ENCODE measurements at places on chromosomes 16 and 17.

- DNase-seq = no peak
These were observed 732 bp downstream of the TNRC6A start for GRCh38 chr16:24729951-24730815.

- no peak for DNase-seq
These were observed 41.5 kb downstream of the SPACA3 start for GRCh38 chr17:33033176-33033575.

DNA sequence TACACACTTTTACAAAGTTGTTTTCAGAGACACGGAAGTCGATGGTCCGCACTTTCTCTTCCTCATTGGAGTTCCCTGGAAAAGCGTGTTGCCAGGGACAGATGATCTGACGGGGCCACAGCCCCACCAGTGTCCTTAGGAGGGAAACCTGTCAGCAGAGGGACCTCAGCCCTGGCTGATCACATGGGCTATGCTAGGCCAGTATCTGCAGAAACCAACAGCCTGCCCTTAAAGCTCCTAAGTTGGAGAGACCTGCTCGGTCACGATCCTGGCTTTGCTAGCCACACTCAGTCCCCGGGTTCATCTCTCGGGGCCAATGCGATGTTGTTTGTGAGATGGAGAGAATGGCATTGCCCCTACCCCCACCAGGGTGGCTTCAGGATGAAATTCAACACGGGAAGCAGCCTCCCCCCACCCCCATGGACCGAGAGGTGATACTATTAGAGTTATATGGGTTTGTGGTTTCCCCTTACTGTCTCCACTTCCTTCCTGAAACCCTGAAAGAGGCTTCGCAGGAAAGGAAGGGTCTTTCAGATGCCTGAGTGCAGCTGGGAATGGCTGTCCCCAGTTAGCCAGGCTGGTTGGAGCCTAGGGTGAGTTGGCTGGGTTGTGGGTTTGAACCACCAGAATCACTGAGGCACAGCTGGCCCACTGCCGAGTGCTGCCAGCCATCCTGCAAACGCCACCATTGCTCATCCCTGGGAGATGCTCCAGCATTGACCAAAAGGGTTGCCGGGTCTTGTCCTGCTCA is 16.6 kb downstream of the RMI2 start:
- no peak for DNase-seq

DNA sequence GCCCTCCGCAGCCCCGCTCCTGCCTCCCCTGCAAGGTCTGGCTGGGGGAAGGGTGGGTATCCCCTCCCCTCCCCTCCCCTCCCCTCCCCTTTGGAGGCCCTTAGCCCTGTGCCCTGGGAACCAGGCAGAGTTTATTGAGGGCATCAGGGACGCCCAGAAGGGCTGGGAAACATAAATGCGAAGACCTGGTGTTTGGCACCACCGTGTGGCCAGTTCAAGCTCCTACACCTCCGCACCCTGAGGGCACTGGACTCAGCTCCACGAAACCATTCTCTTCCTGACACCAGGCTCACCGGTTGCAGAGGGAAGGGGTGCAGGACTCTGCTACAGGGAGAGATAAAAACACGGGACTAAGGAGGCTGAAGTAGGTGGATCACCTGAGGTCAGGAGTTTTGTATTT is 1.0 kb upstream of the AIPL1 start:
- no peak for DNase-seq

- DNase-seq = no peak
These were observed 27.1 kb downstream of the TBC1D3B start for GRCh38 chr17:36149296-36149820.

GRCh38 chr16:19841184-19841583 is 43.5 kb downstream of the GPRC5B start:
- no peak for DNase-seq

- no peak for DNase-seq
These were observed 9.6 kb downstream of the AFMID start for GRCh38 chr17:78196716-78197115.

DNA sequence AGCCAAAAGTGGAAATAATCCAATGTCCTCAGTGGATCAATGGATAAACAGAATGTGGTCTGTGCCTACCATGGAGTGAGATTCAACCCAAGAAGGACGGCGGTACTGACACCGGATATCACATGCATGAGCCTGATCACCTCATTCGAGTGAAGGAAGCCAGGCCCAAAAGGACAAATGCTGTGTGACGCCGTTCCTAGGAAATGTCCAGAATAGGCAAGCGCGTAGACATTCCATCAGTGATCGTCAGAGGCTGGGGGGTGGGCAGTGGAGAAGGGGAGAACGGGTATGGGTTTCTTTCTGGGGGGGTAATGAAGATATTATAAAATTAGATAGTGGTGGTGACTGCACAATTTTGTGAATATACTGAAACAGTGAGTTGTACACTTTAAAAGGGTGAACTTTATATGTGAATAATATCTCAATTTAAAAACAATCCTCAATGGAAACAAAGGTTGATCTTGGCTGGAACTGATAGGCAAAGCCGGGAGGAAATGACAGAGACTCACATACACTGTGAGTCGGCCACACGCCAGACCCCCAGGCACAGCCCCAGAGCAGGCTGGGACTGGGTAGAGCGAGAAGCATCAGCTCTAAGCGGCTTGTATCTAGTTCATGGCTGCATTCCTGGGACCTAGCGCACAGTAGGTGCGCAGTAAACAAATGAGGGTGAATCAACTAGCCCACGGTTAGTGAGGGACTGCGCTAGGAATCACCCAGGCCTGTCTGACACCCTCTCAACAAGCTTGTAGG is 3.5 kb downstream of the DBNDD1 start:
- DNase-seq = no peak

Measured in AG09319 (cell line).